ENCODE measurements at places on chromosomes 4 and X.

GRCh38 chr4:32032136-32032672 lies 1312.0 kb downstream of the PCDH7 start:
- no peak for DNase-seq

GRCh38 chr4:42489095-42489494 lies 91.8 kb downstream of the SHISA3 start:
- no peak for DNase-seq

DNA sequence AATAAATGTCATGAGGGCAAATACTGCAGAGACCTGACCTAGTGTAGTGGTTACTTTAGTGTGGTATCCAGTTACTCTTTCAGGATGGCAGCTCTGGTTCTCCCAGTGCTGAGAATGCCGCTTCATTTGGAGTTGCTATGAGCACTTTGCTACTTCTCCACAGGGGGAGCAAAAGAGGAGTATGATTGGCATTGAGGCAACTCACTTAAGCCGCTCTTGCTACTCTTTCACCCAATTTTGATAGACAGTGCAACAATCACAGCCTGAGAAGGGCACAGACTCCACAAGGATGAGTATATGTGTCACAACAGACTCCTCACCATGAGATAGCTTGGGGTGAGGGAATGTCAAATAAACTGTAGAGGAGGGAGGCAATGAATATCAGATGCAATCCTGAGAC lies 81.2 kb downstream of the NPY1R start:
- DNase-seq = no peak

DNA sequence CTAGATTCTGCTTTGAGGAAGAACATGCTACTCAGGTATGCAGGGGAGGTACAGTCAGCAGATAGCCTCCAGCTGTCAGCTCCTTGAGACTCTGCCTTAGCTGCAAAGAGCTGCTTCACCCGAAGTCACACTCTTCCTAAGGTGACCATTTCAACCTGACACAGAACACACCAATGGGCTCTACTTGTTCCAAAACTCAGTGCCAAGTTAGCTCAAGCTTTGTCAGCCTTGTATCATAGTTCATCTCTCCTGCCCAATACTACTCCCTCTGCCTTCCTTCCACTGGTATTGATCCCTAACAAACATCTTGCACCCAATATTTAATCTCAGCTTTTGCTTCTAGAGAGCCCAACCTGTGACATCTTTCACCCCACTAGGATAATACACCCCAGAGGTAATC lies 7.8 kb upstream of the SMARCA1 start:
- DNase-seq = no peak

- DNase-seq = no peak
Observed at GRCh38 chrX:46758163-46758955, 559 bp downstream of the SLC9A7 start.

DNA sequence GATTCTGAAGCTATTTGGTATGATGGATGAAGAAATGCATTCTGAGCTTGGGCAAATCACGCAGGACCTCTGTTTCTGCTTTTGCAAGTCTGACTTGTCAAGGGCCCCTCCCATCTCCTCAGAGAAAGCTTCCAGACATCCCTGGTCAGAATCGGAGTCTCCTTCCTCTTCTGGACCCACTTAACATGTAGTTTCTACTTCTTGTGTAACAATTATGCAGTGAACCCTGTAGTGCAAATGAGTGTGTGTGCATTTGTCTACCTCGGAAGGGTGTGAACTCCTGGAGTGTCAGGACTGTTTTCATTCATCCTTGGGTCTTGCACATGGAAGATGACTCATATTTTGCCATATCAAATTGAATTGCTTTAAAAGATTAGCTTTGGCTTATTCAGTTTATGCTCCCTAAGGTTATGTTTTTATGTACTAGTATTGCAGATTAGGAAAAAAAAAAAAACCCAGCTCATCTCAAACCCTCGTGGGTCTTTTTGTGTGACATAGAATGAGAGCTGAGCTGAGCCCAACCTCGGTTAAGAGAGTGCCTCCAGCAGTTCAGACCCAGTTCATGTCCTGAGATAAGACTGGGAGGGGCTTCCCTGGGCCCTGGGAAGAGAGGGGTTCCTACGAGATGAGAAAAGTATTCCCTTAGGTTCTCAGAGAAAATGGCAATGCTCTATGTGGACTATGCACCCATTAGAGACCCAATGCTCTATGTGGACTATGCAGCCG lies 61.1 kb upstream of the RPL34 start:
- DNase-seq = no peak

DNA sequence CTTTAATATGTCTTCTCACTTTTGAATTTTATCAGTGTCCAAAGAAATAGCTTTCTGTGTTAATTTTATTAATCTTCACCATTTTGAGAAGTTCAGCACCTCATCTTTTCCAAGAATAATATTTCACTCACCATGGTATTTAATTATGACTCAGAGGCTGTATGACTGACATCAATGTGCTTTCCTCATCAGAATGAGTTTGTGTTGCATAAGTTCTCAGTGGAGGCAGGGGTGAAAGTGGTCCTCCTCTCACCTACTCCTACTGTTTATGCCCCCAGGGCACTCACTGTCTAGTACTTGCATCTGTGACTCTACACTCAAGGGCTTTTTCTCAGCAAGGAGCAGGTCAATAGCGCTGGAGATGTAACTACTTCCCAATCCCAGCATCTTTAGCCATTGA lies 905.3 kb upstream of the INTU start:
- DNase-seq = no peak

GRCh38 chr4:174753021-174753420 lies 76.0 kb downstream of the GLRA3 start:
- no peak for DNase-seq

All from NCI-H748 treated with DMSO at 0.1 percent for 48 hours (cell line).